Stimulated activated CD8-positive, alpha-beta memory T cell treated with anti-CD3 and anti-CD28 coated beads, Interleukin-15, amount 100 ng/mL, for 48 hours (primary cell): ENCODE measurements at places on chromosomes 5 and 9.

DNA sequence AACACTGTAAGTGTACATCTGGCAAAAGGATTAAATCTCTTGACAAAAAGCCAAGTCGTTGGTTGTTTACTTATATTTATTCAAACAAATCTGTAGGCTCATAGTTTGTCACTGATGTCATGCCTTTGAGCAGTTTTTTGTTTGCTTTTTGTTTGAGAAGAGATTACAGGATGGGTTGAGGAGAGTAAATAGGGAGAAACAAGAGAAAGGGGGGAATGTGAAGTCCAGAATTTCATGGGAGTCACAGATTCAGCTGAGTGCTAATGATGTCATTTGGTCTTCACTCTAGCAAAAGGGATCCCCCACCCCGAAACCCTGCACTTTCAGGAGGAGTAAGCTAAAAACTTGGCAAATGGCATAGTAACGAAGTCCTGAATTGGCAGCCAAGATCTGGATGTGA is 337.4 kb downstream of the GLIS3 start:
- DNase-seq: no peak

GRCh38 chr5:53029608-53030007 is 40.5 kb downstream of the ITGA2 start:
- DNase-seq: no peak

- DNase-seq: no peak
These were observed 133.1 kb upstream of the EPB41L4A start for GRCh38 chr5:112552216-112552615.

GRCh38 chr5:76400466-76400865 is 2.6 kb upstream of the IQGAP2 start:
- DNase-seq: no peak

DNA sequence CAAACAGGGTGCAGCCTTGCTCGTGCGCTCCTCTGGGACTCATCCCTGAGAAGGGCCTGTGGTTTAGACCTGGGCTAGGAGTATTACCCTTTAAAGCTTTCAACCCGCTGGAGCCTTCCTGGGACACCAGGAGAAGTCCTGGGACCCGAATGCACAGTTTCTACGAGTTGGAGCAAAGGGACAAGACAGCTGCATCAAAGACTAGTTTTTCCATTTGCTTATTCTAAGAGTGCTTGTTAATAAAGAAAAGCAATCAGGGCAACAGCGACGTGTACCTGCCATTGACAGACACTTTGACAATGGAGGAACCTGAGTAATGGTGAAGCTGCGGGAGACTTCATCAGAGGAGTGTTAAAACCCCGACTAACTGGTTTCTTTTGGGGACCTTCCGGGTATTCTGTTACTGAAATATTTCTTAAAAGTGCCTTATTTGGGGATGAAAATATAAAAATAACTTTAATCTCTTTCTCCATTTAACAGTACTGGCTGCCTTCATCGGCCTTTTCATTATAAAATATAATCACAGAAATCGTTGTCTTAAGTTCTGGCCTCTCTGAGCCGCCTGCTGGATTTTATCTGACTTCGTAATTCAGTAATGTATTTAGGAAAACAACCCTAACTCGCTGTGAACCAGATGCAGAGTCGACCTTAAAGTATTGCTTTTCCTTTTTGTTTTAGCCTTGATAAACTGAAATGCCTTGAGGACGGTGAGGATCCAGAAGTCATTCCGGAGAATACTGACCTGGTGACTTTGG is 732 bp downstream of the SNAPC3 start:
- no peak for DNase-seq

- DNase-seq: no peak
These were observed 10.3 kb downstream of the GOLPH3 start for GRCh38 chr5:32163785-32164184.

- DNase-seq: no peak
These were observed 197.1 kb downstream of the TTLL11 start for GRCh38 chr9:121895818-121896544.

DNA sequence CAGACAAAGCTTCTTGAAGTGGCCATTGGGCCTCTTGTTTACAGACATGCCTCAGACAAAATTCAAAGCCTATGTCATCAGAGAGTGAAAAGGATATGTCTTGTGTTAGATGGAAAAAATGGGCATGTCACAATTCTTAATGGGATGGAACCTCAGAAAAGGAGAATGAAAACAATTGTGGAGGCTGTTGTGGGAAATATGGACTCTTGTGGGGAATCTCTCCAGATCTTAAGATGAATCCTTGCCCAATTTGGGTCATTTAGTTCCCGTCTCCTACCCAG is 19.5 kb downstream of the SLC22A5 start:
- DNase-seq: no peak

DNA sequence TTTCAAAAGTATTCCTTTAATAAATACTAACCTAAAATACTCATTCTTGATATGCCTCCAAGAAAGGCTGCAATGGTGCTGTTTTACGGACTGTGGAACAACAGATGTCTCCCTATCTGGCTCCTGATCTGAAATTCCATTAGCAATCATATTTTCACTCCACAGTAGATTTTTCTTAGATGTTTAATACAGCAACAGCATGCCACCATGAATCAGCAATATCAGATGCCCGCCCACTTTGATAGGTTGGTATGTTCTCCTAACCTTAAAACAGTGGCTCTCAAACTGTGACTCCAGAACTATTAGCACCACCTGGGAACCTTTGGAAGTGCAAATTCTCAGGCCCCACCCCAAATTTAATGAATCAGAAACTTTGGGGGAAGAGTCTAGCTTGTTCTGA is 110.2 kb downstream of the MLLT3 start:
- DNase-seq: no peak

DNA sequence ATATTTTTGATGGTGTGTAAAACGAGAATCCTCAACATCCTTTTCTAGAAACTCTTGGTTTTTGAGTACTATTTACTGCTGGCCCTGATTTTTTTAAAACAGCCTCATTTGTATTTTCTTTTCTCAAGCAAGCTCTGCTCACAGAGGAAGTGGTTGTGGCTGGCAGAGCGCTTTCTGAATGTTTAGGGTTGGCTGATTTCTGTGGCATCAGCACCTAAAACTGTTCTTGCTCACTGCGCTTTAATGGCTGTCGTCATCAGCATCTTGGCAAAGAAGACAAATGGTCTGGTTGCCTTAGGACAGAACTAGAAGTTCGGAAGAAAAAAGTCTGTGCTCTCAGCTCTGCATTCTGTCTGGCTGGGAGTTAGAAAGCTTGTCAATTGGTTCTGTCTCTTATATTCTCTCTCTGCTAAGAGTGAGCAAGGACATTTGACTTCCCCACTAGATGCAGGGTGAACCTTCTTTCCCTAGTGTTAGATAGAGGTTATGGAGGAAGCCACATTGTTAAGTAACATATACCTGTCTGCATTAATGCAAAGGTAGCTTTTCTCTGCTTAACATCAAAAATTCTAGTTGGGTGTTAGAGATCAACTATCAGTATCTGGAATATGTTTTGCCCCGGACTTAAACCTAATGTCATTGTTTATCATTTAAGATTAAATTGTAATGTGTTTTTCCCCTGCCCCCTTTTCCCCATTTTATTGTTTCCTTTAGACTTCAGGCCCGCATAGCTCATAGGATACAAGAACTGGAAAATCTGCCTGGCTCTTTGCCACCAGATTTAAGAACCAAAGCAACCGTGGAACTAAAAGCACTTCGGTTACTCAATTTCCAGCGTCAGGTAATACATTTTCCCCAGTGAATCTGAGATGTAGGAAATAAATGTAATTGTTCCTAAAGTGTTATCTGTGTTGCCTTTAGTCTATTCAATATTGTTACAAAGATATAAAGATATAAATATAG is 39.0 kb downstream of the SMARCA2 start:
- DNase-seq: peak; percentile 36

DNA sequence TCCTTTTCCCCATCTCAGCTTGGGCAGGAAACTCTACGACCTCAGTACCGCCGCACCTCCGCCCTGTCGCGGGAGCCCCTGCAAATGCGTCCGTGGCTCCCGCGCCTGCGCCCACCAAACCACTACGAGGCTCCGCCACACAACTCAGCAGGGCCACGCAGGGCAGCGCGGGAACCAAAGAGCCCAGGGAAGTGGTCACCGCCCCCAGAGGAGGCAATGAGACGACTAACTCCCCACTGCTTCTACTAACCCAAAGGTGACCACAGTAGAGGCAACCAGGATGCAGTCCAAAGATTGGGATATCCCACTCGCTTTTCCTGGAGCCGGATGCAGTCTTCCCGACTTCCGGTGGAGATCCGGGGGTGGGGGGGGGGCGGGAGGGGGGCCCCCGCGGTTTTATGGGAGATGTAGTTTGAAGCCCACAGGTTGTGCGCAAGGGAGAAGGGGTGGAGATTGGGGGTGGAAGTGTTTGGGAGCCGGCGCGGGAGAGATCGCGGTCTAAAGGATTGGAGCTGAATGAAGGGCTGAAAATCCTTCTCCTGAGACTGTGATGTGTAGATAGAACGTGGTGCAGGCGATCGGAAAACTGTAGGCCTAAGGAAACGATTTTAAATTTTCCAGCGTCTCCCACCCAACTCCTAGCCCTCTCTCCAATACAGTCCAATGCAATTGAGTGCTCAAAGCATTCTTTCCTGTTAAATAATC is at the start of gene NUDT12:
NUDT12 (minus strand) TSS at position 337 of the 705 bp plus-strand sequence. CDS start 2,541 bp downstream, outside the sequence.
- DNase-seq: peak; percentile 22

DNA sequence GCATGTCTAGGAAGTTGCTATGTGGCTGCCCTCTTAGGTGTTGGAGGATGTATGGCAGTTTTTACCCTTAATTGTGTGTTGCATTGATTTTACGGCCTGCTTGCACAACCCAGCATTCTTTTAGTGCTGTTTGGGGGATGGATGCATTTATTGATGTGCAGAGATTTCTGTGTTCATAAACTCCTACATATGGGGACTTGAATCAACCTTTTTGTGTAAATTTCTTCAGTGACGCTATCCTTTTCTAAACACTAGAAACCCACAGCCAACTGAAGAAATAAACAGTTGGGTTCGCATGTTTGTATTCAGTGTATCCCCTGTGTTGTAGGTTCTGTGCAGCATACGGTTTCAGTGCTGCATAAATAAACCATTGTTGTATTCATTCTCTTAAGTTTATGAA is 263.7 kb downstream of the RASEF start:
- no peak for DNase-seq

GRCh38 chr9:124652615-124653393 is 118.3 kb downstream of the NR6A1 start:
- no peak for DNase-seq

- DNase-seq: no peak
These were observed 9.9 kb downstream of the BBLN start for GRCh38 chr9:128169925-128170324.

- DNase-seq: no peak
These were observed 95.0 kb downstream of the KIAA1958 start for GRCh38 chr9:112581469-112582176.

DNA sequence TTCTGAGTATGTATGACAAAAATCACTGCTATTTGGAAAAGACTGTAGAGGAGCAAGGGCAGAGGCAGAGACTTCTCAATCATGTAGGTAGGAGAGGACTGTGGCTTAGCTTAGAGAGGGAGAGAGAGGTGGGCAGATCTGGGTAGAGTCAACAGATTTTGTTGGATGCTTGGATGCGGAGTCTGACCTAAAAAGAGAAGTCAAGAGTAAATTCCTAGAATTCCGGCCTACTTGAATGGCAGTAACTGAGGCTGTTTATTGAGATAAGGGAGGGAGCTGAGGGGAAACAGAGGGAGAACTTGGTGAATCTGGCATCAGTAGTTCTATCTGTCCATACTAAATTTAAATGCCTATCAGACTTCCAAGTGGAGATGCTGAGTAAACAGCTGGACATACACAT is 2.4 kb downstream of the TICAM2 start:
- DNase-seq: no peak

DNA sequence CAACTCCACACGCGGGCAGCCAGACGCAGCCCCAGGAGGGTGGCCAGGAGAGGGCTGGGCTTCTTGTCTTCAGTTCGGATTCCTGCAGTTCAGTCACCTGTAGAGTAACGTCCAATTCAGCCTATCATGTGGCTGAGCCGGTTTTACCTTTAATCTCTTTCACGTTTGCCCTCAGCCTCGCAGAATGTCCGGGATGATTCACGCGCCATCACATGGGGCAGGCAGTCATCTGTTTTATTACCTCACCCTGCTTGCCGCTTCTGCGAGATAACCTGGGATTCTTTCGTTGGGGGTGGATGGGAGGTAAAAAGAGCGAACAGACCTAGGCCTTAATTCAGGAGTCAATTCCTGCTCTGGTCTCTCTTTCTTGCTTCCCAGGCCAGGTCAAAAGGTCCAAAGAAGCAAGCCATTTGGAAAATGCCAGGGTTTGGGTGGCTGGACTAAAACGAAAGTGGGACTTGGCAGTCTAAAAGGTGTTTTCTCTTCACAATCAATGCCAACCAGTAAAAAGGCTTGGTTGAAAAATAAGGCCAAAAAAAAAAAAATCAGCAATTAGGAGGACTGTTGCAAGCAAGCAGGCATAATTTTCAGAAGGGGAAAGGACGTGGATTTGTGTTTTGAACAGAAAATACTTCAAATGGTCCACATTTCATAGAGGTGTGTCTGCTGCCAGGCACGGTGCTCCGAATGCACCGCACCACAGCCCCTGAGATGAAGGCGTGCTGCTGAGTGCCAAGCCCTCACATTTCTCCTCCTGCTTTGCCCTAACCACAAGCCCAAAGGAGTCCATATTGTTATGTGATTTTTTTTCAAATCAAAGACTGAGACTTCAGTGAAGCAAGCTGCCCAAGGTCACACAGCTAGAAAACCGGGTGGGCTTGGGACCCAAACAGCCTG is 2.8 kb upstream of the WWC1 start:
- DNase-seq: no peak

DNA sequence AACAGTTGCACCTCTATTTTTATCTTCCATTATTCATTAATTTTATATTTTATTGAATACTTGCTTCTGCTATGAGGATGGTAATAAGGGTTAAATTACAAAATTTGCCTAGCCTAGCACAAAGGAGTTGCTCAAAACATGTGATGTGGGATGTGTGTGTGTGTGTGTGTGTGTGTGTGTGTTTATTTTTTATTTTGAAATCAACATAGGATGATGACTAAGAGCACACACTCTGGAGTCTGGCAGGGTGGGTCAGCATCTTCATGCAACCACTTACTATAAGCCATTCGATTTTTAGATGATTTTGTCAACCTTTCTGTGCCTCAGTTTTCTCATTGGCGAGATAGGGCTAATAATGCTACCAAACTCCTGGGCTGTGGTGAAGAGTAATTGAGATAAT is 57.7 kb upstream of the MAMDC2 start:
- DNase-seq: no peak

GRCh38 chr9:129725795-129726251 is 27.0 kb downstream of the PTGES start:
- DNase-seq: no peak

- DNase-seq: no peak
These were observed 295.2 kb downstream of the ARHGAP26 start for GRCh38 chr5:143065185-143065965.

DNA sequence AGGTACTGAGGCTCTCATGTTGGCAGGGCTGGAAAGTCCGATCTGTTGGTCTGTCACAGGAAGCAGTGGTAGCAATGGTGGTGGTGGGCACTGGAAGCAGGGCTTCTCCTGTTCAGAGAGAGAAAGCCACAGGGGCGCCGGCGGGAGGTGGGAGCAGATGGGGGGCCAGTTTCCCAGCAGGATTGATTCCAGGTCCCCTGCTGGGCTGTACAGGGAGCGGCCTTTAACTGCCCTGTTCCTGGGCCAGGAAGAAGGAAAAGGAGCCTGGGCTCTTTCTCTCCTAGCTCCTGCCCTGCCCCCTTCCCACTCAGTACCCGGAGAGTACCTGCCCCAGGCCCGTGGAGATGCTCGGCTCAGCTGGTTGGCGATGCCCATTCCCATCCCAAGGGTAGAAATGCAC is 2.6 kb upstream of the DAB2IP start:
- no peak for DNase-seq
